ENCODE measurements at places on chromosomes 12 and 14. TPM values are rescaled to one million over a fixed set of nuclear protein-coding genes. Genes with fewer than 3 reads are reported as not detected.

DICER1 gene
- 25.0 TPM for total RNA-seq

NTF3 gene
- 0.97 TPM for total RNA-seq

KRT85 gene
- not detected for total RNA-seq

DNA sequence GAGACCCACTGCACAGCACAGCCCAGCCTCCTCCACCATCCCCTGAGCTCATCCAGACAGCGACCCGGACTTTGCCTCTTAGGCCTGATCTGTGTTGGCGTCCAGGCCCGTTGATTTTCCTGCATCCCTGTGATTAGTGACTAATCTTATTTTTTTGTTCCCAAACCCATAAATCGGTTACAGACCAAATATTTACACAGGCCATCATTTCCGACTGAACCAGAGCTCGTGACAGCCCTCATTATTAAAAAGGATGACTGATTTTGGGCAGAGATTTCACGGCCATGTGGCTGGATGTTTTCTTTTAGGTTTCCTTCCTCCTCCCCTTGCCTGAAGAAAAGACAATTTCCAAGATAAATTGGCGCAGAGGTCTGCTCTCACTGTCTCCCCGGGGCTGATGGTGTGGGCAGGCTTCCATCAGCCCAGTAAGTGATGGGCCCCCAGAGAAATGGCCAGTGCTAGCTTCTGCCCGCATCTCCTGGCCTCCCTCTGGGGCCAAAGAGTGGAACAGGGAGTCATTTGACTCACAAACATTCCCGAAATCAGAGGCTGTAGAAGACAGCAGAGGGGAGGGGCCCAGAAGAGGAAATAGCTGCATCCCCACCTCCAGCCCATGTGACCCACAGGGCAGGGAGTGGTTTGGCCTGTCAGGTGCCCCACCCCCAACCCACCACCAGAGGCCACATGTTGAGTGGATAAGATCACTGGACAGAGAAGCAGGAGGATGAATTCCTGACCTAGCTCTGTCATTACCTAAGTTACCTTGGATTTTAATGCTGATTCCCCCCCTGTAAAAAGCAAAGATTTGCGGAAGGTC is 283.5 kb downstream of the KSR2 start:
- peak; percentile 60 for DNase-seq

- no peak for DNase-seq
These were observed 977.2 kb upstream of the USP15 start for GRCh38 chr12:61282790-61283575.

- DNase-seq = no peak
These were observed 22.0 kb downstream of the MLXIP start for GRCh38 chr12:122100568-122100967.

DNA sequence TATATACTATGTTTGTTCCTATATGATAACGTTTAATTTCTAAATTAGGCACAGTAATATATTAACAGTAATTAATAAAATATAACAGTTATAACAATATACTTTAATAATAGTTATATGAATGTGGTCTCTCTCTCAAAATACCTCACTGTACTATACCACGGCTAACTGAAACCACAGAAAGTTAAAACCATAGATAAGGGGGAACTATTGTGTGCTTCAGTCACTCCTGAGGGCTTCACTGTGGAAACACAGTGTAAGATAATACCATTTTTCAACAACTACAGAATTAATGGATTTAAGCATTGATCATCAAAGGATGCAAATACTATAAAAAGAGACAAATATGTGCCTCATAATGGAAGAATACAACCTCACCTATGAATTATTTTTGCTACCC is 266.4 kb upstream of the RGS6 start:
- no peak for DNase-seq

DNA sequence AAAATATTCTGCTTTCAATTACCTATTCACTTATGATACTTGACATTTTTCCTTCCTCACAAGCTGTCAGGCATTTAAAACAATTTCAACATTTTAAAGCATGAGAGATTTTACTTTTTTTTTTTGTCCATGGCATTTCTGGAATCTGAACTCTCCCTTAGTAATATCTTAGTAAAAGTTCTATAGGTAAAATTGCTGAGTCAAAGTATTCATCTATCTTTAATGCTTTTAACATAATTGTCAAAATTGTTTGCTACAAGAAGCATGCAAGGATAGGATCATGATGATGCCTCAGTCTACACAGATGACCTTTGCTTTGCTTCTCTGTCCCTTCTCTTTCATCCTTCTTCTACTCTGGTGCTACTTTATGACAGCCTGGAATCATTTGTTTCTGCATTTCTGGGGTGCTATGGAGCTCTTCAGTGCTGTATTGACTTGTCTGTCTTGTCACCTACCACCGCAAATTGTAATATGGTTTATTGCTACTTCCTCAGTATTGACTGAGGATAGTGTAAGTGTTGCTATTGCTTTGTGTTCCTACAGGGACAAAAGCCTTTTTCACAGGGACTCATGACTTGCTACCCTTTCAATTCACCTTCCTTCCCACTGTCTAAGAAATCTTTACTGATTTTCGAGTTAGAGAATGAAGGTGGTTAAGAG is 589.8 kb upstream of the ATP2B1 start:
- DNase-seq = no peak

DNA sequence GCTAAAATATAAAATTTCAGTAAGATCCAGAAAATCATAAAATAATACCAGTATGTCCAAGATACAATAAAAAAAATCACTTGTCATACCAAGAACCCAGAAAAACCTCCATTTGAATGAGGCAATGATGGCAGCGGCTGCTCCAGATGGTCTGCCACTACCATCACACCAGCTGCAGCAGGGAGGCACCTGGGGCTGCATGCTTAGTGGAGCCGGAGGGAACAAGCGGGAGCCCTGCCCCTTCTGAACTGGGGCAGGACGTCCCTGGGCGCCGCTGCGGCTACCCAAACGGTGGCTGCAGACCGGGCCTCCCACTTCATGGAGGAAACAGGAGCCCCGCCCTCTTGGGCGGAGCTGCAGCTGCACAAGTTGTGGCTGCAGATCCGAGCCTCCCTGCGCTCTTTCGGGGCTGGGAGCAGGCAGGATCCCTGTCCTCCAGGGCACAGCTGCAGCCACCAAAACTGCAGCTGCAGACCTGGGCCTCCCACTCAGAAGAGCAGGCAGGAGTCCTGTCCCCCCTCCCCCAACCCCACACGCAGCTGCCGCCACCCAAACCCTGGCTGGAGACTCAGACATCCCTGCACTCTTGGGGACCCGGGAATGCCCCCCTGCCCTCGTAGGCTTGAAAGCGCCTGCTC is 36.1 kb upstream of the OR5AU1 start:
- peak; percentile 83 for DNase-seq

DNA sequence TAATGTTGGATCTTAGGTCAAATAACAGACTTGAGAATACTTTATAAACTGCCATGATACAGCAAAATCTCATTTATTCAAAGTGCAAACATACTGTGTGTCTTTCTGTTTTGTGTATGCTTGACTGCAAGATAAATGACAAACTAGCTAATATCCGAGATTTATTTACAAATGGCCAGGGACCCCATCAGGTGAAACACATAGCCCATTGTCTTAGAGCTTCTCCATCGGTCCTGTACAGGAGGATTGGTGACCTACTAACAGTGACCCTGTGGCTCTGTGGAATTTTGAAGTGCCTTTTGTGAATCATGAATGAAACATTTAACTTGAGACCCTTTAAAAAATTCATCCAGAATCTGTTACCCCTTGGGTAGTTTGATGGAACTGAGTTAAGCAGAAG is 27.1 kb downstream of the SLC25A29 start:
- no peak for DNase-seq

GRCh38 chr14:89902881-89903280 is 51.6 kb downstream of the EFCAB11 start:
- no peak for DNase-seq

GRCh38 chr12:6772726-6773589 is 638 bp downstream of the LAG3 start:
- no peak for DNase-seq

DNA sequence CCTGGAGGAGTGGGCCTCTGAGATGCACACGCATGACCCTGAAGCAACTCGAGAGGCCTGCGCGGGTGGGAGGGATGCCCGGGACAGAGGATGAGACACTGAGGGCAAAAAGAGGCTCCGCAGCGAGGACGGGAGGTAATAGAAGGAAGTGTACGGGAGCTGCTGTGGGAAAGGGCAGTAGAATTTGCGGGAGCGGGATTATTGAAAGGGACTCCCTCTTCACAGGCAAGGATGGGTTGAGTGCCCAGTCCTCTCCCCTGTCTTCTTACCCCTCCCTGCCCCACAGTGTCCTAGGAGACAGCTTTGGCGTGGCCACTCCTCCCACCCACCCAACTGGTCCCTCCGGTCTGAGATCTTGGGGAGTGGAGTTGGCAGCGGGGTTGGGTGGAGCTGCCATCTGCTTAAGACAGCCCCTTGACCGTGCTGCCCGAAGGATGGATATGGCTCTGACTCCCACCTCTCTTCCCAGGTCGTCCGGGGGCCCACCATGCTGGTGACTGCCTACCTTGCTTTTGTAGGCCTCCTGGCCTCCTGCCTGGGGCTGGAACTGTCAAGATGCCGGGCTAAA is 15.7 kb upstream of the ESPL1 start:
- DNase-seq = peak; percentile 47

GRCh38 chr14:104698688-104699425 is 9.4 kb downstream of the INF2 start:
- peak; percentile 84 for DNase-seq

- DNase-seq = no peak
These were observed 46.0 kb upstream of the ESRRB start for GRCh38 chr14:76329951-76330350.

- no peak for DNase-seq
These were observed 66.1 kb downstream of the FUT8 start for GRCh38 chr14:65478596-65478995.

DNA sequence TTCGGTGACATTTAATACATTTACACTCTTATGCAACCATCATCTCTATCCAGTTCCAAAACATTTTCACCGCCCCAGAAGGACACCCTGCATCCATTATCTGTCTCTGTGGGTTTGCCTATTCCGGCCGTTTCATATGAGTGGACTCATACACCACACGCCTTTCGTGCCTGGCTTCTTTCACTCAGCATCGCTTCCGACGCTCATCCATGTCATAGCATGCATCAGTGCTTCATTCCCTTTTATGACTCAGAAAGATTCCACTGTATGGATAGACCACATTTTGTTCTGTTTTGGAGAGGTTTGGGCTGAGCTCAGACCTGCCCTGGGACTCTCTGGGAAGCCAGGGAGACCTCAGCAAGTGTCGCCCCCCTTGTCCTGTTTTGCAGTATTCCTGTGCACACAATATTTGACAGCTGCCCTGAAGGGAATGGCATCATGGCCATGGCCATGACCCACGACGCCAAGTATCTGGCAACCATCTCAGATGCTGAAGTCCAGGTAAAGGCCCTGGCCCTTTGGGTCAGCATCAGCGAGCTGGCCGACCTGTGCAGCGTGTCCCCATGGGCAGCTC is 23.8 kb downstream of the CFAP251 start:
- DNase-seq = no peak

DNA sequence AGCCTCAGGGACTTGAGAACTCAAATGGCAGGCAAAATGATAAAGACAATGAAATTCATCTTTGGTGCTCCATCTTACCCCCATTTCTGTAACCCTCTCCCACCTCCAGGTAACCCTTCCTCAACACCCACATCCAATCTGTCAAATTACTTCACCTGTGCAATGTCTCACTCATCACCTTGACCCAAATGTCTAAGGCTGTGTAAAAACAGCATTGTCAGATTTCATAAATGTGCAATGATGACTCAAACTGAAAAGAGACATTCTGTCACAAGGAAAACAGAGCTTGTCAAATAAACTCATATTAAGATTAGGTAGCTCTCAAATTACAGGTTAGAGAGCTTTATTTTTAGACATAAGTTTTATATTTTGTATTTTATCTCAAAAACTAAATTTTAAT is 19.9 kb upstream of the COCH start:
- no peak for DNase-seq

DNA sequence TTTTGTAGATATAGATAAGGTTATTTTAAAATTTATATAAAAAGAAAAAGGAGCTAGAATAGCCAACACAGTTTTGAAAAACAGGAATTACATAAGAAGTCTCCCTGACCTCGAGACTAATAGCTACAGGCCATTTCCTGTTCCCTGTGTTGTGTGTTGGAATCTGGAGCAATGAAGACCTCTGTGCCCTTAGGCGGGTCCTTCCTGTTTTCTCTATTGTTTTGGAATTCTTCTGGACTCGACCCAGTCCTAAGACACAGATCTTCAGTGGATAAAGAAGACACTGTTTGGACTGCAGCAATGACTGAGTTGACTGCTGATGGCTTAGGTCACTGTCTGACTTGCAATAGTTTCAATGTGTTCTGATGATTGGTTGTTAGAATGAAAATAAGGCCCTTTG is 26.2 kb downstream of the SNRPF start:
- no peak for DNase-seq

GRCh38 chr12:66709457-66709773 is 30.5 kb upstream of the GRIP1 start:
- DNase-seq = no peak

DNA sequence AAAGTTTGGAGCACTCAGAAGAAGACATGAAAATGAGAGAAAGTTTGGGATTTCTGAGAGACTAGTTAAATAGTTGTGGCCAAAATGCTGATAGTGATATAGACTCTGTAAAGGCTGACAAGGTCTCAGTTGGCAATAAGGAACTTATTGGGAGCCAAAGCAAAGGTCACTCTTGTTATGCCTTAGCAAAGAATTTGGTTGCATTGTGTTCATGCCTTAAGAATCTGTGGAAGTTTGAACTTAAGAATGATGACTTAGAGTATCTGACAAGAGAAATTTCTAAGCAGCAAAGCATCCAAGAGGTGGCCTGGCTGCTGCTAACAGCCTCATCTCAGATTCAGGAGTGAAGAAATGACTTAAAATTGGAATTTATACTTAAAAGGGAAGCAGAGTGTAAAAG is 113.8 kb downstream of the PIK3C2G start:
- no peak for DNase-seq

- DNase-seq = no peak
These were observed 129.7 kb downstream of the GLT1D1 start for GRCh38 chr12:128982933-128983332.

- no peak for DNase-seq
These were observed 1.8 kb upstream of the CLEC2A start for GRCh38 chr12:9933958-9934357.

DNA sequence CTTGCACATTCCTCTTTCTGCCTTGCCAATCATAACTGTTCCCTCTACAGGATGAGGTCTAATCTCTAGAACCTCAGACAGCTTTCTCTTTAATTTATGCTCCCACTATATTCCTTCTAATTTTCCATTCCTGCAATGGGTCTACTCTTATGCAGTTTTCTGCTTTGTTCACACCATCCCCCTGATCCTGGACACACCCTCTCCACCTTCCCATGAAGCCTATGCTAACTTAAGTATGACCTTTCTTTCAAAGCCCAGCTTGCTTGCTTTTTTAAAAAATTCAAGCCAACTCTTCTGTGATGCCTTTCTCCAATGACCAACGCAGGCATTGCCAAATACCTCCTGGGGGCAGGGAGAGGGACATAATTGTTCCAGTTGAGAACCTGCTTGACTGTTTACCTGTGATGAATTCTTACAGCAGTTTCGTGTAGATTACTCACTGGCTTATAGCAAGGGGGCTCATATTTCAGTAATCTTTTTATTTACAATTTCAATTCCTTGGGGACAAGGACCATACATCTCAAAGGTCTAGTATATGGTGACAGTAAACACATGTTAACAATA is 7.8 kb downstream of the SLC38A1 start:
- no peak for DNase-seq

Measured in left cardiac atrium (tissue), 4 donors.